ENCODE measurements at places on chromosomes 16 and 17.
A peak's percentile ranks its signal among the peaks of the same experiment; 100 is the strongest.

DNA sequence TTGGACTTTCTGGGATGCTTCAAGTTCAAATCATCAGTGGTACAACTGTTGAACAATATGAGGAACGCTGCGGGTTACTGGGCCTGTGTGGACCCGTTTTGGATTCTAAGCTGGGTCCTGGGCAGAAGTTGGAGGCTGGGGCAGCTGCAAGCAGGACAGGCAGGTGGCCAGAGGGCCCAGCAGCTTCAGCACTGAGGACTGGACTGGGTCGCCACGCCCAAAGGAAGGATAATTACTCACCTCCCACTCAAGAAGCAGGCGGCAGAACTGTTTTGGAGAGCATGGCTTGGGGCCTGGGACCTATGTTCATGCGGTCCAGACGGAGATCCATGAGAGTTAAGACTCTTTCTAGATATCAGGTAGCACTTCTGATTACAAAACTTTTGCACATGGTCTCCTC lies 1.5 kb upstream of the ZNHIT3 start:
- DNase-seq = no peak

- DNase-seq = no peak
Measured at GRCh38 chr17:82648742-82649331, 593 bp upstream of the WDR45B start.

GRCh38 chr17:71327376-71328059 lies 793.3 kb upstream of the SOX9 start:
- DNase-seq = no peak

DNA sequence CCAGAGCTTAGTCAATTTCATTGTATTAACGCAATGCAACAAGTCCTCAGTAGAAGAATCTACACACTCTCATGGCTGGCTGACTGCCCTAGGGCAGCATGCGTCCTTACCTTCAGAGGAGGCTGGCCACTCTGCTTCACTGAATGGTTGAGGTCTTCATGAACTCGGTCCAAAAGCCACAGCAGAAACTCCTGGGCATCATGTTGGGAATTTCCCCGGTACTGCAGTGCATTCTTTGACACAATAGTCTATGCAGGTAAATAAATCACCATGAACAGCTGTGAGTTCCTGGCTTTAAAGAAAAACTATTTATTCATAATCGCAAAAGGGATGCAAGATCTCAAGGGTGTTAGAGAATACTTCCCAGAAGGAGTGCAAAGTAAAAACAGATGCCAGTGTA lies 41.3 kb downstream of the USP31 start:
- DNase-seq = no peak

- DNase-seq = no peak
Measured at GRCh38 chr17:3978421-3979289, 14.4 kb upstream of the ATP2A3 start.

DNA sequence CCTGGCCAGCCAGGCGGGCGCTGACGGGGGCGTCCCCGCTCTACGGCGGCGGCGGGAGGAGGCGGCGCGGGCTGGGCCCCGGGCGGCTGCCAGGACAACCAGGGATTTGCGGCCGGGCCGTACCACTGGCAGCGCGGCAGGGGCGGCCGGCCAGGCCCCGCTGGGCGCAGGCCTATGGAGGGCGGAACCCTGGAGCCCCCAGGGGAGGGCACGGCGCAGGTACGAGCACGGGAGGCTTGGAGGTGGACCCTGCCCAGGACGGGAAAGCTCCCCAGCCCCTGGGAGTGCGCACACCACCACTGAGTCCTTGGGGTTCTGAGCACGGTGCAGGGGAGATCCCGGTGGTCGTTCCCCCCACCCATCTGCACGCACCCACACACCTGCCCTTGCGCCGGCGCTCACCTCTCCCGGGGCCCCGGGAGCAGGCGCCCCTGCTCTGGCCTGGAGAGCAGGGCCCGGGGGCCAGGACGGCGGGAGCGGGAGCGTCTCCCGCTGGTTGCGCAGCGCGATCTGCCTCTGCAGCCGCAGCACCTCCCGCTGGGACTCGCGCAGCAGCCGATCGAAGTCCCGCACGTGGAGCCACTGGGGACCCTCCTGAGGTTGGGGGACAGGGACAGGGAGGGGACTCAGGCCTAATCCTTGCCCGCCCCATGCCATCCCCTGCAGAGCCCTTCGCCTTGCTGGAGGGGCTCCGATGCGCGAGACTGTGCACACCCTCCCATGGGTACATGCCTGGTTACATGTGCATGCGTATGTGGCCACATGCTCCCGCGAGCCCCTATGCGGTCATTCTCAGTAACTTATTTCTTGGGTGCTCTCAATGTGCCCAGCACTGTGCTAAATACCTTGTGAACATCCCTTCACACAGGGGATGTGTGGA lies 3.9 kb downstream of the TSPOAP1 start:
- no peak for DNase-seq

DNA sequence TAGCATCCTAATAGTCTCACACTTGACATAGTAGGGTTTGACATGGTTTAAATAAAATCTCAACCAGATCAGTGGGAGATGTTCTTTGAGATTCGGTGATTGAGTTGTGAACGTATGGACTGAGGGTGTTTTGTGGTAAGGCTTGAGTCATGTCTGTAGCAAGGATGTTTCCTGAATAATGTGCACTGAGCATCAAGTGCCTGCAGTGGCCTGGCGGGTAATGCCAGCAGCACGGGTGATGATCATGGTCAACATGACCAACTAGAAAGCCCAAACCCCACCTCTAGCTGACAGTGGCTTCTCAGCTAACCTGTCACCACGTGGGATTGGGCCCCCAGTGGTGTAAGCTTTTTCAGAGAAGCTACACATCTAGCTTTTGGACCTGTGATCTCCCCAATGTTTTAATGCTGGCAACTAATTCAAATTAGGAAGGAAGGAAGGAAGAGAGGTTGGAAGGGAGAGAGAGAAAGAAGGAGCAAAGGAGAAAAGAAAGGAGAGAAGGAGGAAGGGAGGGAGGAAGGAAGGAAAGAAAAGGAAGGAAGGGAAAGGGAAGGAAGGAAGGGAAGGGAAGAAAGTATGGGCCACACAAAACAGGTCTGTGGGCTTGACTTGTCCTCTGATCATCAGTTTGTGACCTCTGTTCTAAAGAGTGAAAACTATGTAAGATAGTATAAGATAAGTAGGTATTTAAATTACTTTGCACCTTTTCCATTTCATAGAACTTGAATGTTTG lies 55.4 kb downstream of the WWOX start:
- no peak for DNase-seq

GRCh38 chr16:85430523-85431421 lies 182.3 kb upstream of the GSE1 start:
- no peak for DNase-seq

GRCh38 chr16:75053791-75054555 lies 55.1 kb downstream of the ZNRF1 start:
- DNase-seq = no peak

- DNase-seq = peak; percentile 12
Measured at GRCh38 chr16:10988164-10988803, 43.9 kb downstream of the CLEC16A start.

DNA sequence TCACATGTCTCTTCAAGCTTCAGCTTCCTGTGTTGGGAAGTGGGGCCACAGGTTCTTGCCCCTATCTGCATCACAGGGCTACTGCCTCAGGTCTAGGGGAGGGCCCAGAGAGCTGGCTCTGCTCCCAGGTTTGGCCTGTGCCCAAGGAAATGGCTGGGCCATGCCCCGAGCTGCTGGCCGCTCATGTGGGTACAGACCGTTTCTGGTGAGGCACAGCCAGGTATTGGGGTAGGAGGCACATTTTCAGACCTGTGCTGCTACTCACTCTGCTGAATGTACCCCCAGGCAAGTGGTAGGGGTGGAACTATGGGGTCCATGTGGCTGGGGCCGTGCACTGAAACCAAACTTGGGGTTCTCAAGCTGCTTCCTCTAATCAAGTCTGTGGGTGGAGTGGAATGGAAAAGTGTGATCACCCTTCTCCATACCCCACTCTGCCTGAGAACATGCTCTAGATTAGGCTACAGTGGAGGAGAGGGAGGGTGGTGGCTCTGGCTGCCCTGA lies 4.6 kb downstream of the GAS2L2 start:
- DNase-seq = no peak

- no peak for DNase-seq
Measured at GRCh38 chr16:59201821-59202220, 467.7 kb upstream of the GOT2 start.

DNA sequence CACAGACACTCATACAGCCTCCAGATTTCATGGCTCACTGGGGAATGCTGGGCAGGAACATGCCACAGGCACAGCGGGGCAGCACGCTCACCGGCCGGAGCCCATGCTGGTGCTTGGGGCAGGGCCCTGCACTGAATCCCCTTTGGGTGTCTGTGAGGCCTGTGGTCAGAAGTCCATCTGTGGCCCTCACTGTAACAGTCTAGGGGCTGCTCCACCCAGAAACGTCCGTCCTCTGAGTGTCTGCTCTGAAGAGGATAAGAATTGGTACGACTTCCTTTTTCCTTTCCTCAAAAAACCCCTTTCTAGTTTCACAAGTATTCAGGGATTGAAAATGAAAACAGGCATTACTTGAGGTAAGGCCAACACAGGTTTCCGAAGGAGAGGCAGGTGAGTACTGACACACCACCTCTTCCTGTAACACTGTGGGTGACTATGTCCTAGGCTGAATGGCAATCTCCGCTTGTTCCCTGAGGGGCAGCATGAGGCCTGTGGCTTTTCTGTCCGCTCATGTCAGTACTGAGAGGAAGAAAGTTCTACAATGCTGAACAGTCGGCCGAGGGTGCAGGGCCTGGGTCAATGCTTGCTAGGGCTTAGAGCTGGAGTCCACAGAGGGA lies 42.5 kb downstream of the TMEM11 start:
- DNase-seq = no peak

- DNase-seq = no peak
Measured at GRCh38 chr17:43349142-43349541, 49.7 kb upstream of the ARL4D start.

GRCh38 chr16:68372381-68372720 lies 61.5 kb downstream of the PRMT7 start:
- no peak for DNase-seq

GRCh38 chr17:80055597-80055996 lies 19.2 kb downstream of the CCDC40 start:
- no peak for DNase-seq

DNA sequence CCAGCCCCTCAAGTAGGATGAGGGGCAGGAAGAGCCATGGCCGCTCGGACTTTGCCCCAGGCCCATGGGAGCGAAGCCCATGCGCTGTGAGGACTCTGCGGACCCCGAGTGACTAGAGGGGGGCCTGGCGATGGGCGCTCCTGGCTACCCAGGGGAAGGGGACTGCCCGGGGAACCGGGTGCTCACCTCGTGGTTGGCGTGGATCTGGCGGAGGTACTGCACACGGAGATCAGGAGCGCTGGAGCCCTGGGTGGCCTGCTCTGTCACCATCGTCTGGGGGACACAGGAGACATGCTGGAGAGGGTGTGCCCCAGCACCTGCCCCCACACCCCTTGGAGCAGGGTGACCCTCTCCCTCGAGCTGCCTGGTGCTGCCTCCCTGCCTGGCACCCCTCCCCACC lies 11.0 kb downstream of the FAAP100 start:
- DNase-seq = no peak

DNA sequence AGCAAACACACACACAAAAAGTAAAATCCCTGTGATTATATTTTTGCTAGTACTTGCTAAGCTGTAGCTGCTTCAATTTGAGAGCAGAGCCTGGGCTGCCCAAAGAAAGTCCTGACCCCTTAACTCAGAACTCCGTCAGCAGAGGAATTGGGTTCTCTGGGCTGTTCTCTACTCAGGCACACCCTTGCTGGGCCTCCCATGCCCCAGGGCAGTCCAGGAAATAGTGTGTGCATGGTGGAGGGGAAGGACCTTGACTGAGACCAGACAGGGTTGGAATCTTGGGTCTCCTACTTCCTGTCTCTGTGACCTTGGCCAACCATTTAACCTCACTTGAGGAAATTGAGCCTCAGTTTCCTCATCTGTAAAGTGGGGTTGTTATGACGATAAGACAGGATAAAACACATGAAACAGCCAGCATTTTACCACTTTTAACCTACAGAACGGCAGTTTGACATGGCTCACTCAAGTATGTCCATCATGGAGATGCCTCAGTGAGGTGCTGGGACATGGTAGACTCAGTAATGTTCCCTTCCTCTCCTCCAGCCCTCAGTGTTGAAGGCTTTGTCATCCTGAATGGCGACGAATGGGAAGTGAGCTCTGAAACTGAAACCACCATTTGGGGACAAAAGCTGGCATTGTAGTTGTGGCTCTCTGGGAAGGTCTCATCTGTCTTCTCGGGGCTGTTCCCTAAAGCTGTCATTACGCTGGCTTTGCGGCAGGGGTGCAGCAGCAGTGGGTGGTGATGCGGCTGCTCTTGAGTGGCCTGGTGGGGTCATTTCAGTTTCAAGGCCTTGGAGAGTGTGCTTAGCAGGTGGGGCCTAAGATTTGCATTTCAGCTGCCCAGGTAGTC lies 74.9 kb downstream of the CMIP start:
- no peak for DNase-seq

DNA sequence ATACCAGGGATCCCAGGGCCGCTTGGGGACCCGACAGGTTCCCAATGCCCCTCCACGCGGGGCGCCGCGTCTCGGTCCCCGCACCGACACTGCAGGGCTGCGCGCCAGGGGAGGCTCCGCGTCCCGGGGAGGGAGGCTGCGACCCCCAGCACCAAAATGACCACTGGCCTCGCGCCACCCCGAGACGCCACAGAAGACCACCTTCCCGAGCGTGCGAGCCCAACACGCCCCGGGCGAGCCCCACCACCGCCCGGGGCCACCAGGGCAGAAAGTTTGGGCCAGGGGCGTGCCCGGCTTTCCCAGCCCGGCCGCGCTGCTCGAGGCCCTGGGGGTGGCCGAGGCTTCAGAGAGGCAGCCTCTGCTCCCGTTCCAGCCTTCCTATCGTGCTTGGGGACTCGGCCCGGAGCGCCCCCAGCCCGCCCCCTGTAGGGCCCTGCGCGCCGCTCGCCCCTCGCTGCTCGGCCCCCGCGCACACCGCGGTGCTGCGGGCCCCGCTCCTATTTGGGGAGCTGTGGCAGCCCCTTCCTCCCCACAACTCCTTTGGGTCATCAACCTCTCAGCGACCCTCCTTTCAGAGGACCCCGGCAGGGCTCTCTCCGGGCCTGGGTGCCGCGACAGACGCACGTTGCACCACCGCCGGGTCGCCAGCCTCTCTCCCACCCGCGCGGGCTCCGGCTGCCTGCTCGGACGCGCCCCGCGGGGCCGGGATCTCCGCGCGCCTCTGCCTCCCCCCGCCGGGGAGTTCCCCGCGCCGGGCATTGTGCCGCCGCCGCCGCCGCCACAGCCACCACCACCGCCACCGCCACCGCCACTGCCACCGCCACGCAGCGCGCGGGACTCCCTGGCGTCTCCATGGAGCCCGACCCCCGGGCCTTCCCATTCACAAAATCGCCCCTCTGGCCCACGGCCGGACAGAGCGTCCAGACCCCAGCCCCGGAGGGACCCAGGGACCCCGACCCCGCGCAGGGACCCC lies 892 bp downstream of the RBFOX3 start:
- DNase-seq = no peak
